ENCODE measurements at places on chromosomes 7 and 10.

DNA sequence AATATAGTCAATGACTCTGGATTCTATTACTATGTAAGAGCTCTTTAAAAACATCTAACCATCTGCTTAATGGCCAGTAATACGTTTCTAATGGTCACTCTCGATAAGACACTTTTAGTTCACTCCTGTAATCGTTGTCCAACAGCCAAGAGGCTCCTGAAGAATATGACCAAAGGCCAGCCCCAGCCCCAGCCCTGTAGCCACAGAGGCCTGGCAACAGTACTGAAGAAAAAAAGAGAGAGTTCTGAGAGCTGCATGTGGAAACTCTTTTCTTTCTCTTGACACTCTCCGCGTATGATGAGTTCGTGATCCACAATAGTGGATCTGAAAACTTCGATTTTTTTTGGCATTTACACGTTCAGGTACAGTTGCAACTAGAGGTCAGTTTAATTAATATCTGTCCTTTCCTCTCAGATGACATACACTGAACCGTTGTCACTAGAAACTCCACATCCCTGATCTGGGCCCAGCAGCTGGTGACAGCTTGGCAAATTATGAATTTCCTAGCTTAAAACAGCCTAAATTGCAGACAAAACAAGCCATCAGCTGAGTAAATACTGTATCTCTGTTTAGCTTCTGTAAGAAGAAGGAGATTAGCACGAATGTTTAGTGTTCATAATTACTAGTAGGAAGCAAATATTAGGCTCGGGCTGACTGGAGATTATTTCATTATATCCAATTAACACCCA lies 456.7 kb downstream of the LRMDA start:
- DNase-seq = no peak

GRCh38 chr7:99764478-99764877 lies 19.5 kb downstream of the CYP3A4 start:
- no peak for DNase-seq

DNA sequence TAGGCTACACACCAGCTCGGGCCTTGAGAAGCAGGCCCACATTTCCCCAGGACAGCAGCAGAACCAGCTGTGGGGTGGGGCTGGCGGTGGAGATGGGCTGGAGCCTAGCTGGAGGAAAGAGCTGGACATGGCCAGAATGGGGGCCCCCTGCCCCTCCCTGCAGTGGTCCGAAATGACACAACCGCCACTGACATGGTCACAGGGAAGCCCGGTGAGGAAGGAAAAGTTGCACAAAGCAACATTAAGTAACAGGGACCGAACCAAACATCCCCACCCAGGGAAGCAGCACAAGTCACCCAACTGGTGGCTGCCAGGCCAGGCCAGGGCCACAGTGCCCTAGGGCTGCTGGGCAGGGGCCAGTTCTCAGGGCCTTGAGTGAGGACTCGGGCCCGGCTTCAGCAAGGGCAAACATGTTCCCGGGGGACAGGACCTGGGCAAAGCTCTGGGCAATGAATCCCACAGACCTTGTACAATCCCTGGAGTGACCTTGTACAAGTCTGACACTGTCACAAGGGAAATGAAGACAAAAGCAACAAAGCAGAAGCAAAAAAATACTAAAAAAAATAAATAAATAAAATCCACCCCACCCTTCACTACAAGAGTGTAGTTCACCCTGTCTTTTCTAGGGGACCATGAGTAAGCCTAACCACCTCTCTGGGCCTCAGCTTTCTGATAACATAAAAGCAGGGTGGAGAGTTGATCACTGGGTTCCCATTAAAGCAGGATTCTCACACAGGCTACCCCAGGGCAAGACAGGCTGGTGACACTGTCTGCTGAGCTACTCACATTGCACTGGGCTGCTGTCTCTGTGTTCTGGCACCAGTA lies 33.0 kb downstream of the PSAP start:
- DNase-seq = no peak

DNA sequence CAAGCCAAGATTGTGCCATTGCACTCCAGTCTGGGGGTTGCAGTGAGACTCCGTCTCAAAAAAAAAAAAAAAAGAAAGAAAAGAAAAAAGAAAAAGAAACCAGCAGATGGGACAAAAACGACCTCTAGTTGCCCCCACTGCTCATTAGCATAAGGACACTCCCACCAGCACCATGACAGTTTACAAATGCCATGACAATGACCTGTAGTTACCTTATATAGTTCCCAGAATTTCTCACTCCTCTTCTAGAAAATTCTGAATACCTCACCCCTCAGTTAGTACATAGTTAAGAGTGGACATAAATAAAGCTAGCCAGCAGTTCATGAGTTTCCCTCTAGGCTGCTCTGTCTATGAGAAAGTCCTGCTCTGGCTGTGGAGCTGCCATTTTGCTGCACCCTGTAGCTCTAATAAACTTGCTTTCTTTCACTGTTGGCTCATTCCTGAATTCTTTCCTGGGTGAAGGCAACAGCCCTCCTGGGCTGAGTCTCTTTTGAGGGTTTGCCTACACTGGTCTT lies 276.8 kb upstream of the AKR1E2 start:
- no peak for DNase-seq

GRCh38 chr10:59655309-59655708 lies 54.3 kb downstream of the SLC16A9 start:
- DNase-seq = no peak

- no peak for DNase-seq
Observed at GRCh38 chr7:37759526-37759925, 76.0 kb downstream of the GPR141 start.

DNA sequence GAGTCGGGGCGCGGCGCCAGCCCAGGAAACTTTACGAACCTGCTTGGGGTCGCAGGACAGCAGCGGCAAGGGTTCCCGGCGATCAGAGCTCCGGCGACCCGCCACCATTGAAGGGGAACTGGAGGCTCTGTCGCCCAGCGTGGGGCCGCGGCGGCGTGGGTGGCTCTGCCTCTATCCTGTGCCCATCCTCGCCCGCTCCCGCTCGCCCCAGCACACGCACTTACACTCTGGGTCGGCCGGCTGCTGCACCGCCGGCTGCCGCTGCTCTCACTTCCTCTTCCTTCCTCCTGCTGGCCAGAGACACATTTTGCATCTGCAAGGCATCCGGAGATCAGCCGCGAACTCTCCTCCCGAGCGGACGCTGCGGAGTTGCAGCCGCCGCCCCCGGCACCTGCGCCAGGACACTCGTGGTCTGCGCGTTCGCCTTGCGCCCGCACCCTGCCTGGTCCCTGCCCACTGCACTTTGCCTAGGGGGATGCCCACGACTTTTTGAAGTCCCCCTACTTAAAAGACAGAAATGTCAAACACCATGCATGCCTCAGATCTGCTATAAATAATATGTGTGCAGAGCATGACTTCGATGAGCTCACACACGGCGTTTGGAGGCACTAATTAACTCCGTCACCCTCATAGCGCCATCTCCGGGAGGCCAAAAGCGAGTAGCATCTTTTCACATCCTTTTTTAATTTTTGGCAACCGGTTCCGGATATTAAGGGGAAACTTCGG lies at the start of gene ELMO1:
Gene ELMO1, minus strand, starts transcription at position 229 of the 726 bp plus-strand sequence. CDS start 106,174 bp downstream, outside the sequence.
- DNase-seq = peak; percentile 10

- DNase-seq = no peak
Observed at GRCh38 chr7:139583826-139584553, 60.5 kb downstream of the CLEC2L start.

- DNase-seq = no peak
Observed at GRCh38 chr7:5497295-5498103, 73.9 kb upstream of the TNRC18 start.

GRCh38 chr10:600876-601659 lies 88.4 kb downstream of the DIP2C start:
- no peak for DNase-seq

- no peak for DNase-seq
Observed at GRCh38 chr10:43402880-43403452, 6.0 kb downstream of the HNRNPF start.

GRCh38 chr7:88758381-88759229 lies 895 bp upstream of the ZNF804B start:
- no peak for DNase-seq

GRCh38 chr10:119872610-119872859 lies at the start of gene MCMBP:
Gene MCMBP (minus strand): TSS chr10:119872843. CDS start chr10:119872584, 259 bp downstream.
- DNase-seq = no peak

DNA sequence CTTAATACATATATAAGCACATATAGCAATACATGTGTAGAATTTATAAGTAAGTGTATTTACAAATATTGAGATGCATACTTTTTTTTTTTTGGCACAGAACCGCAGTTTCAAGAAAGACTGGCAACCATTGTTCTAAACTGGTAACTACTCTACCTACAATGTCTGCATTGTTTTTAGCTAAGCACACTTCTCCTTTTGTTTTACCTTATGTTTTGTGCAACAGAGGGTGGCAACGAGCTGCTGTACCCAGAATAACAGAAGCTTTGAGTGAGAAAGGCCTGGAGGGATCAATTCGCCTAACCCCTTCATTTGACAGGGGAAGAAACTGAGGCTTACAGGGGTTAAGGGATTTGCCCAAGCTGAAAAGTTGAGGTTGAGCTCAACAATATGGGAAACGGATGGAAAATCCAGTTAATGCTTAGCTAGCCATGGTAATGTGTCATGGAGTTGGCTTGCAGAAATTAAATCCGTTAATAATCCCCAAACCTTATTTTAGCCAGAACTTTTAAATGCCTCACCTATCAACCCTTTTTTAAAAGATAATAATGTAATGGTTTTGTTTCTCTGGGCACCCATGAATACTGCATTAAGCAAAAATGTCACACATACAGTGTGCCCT lies 25.5 kb downstream of the FZD1 start:
- DNase-seq = no peak

- no peak for DNase-seq
Observed at GRCh38 chr7:148304456-148304855, 286.1 kb upstream of the C7orf33 start.

DNA sequence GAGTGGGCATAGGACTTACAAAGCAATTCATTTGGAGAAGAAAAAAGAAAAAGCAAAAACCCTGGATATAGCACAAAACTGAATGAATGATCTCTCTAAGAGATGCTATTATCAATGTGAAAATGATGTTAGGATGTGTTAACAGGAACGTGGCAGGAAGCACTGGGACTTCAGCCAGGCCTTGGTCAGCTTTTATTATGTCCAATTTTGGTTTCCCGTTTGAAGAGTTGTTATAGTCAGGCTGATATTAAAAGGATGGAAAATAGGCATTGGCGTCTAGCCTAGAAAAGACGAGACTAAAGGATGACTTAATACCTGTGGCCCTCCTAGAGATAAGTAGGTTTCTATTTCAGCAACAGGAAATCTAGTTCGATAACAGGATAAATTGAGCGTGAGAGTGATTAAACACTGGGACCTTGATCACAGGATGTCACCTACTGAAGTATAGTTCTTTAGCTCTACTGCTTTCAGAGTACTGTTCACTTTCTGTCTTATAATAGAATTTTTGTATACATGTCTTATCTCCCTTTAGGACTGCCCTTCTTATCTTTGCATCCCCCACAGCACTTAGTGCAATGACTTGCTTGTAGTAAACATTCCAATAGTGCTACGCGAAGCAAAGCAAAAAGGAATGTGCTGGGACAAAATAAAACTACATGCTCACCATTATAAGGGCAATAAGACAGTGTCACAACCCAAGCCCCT lies 99.8 kb upstream of the AGBL3 start:
- DNase-seq = no peak

DNA sequence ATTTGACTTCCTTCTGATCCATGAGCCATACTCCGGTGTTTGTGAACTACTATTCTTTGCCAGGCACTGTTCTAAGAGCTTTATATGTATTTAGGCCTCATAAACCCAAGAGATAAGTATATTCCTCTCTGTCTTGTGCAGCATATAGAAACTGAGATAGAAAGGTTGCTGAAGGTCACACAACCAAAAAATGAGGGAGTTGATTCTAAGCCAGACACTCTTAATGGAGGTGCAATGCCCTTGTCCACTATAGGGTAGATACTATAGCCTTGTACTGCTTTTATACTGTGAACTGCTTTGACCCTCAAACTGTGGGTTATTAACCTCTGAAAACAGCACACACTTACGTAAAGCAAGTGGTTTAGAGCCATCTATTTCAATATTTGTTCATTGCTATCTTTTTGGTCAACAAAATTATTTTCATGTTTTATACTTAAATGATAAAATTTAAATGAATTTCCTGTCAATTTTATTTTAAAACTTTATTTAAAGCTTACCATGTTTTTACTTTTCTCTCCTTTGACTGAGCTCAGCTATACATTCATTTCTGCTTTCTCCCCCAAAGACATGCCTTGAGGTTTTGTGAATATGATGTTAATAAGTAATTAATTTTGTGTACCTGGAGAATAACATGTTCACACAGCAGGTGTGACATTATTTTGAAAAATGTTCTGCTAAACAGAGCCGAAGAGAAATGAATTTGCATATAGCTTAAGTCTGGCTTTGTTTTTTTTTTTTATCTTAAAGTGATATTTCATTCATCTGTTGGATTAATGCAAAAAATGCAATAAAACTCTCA lies 687.3 kb downstream of the DNAJB9 start:
- no peak for DNase-seq

- no peak for DNase-seq
Observed at GRCh38 chr7:45052011-45052410, 36.8 kb downstream of the NACAD start.

DNA sequence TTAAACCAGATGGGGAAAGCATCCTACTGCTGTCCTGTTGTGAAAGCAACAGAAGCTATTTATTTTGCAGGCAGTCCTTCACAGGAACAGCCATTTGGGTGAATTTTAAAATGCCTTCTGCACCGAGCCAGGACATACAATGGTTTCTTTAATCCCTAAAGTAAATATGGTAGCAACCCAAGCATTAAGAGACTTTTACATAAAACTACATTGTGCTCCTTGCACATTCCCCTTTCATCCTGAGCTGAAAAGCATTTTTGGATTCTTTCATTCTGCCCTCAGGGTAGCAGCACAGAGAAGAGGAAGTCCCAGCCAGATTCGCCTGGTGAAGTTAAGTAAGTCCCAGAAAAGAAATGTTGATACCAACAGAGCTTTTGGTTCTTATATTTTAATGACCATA lies 84.0 kb upstream of the FAM3C start:
- peak; percentile 1 for DNase-seq

- no peak for DNase-seq
Observed at GRCh38 chr10:126872768-126873167, 32.5 kb upstream of the DOCK1 start.

GRCh38 chr10:6702030-6702429 lies 122.0 kb upstream of the PRKCQ start:
- no peak for DNase-seq

- no peak for DNase-seq
Observed at GRCh38 chr7:50513166-50513871, 51.9 kb downstream of the DDC start.

DNA sequence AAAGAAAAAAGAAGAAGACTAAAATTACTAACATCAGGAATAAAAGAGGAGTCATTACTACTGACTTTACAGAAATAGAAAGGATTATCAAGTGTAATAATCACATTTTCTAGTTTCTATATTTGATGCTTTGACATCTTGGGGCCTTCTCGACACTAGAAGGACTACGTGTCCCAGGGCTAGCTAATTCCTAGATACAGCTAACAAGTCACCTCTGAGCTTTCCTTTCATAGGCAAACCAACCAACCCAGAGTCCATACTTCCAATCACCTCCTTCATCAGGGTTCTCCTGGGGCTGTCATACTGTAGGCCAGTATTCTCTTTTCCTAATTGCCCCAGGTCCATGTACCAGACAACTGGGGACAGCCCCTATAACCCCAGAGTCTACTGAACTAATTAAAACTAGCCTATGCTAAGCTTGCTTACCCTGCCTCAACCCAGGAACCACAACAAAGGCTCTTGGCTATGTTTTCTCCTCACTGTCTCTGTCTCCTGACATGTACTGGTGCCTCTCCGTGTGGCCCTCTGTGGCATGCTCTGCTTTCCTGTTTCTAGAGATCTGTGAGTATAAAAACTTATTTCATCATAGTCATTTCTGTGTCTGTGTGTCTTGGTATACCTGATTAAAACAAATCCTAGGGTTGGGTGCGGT lies 6.7 kb upstream of the PARP12 start:
- no peak for DNase-seq

Data from HTR-8/SVneo (cell line).